ENCODE measurements at places on chromosomes 13 and 19.

DNA sequence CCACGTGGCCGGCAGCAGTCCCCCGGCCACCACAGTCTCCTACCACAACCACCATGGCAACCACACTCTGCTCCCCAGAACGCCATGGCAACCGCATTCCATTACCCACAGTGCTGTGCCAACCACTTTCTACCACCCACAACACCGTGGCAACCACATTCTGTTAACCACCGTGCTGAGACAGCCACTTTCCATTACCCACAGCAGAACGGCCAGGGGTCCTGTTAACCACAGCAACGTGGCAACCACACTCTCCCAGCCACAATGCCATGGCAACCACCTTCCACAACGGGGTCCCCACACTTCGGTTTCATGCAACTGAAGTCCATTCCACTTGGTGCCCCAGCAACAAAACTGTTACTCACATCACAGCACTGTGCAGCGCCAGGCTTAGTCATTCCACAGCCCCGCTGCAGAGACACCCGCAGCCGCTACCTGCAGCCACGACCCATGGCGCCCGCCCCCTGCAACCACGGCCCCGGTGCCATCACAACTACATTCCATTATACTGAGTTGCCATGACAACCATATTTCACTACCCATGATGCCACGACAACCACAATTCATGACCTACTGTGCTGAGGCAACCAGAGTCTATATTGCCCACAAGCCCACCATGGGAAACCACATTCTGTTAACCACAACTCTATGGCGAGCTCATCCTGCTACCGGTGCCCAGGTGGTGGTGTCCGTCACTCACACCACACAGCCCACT lies 10.0 kb downstream of the DPF1 start:
- DNase-seq: no peak

- DNase-seq: no peak
Observed at GRCh38 chr13:95707442-95708390, 30.8 kb downstream of the DNAJC3 start.

DNA sequence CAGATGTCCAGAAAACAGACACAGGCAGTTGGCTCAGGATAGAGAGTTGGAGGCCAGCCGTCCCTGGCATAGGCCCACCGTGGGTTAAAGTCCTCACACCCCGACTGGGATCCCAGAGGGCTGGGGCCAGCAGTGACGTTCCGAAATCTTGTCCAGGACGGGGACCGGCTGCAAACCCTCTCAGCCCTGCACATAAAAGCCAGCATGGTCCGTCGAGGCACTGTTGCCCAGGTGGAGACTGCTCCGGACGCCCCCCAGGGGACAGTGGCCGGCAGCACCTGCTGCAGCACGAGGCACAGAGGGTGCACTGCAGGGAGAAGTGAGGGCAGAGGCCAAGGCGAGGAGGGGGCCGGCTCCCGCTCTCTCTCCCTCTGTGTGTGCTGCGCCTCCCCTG lies 4.3 kb upstream of the IFNL2 start:
- no peak for DNase-seq

DNA sequence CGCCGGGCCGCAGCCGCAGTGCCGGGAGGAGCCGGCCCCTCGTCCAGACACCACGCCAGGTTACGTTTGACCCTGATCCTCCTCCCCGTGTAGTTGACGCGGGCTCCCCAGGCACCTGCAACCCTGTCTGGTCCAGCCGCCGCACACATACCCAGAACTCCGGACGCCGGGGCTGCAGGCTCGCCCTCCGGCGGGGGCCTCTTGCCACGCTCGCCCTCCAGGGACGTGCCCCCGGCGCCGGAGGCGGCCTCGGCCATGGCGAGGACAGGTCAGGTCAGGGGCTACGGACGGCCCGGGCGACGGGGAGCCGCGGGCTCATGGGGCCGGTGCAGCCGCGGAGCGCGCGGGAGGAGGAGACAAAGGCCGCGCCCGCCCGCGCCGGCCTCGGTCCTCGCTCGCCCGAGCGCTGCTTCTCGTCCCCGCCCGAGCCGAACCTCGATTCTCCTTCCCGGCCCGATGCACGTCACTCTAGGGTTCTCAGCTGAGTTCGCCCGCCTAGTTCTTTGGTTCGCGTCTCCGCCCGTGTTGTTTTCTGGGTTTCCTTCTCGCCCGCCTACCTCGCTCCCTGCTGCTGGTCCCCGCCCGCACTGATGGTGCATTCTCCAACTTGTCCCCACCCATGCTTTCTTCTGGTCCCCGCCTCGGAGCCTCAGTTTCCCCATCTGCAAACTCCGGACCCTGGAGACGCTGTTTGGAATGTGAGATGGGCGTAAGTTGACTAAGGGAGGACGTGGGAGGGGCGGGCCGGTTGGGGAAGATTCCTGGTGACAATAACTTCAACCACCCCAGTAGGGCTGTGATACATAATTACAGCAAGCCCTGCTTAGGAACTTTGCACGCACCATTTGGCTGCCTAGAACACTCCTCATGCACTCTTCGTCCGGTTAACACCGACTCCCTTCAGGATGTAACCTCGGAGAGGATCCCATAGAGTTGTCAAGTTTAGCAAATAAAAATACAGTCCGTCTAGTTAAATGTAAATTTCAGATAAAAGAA lies at the start of gene ANO8:
TSS of gene ANO8 (minus strand) at position 442 of the 996 bp plus-strand sequence. CDS start at position 257, 185 bp downstream.
- peak; percentile 98 for DNase-seq

DNA sequence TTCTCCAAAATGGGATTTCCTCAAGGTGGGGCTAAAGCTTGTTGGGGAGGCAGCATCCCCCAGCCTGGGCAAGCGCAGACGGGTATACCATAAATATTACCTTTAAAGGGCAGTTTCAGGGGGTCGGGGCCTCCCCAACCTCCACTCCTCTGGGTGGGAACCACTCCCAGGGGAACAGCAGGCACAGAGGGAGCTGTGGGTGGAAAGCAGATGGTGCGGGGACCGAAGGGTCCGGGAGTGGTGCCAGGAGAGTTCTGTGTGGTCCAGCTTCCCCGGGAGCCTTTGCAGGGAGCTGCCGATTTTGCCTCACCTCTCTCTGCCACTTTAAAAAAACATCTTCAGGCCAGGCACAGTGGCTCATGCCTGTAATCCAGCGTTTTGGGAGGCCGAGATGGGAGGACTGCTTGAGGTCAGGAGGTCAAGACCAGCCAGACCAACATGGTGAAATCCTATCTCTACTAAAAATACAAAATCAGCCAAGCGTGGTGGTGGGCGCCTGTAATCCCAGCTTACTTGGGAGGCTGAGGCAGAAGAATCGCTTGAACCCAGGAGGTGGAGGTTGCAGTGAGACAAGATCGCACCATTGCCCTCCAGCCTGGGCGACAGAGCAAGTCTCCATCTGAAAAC lies 5.5 kb downstream of the MAST3 start:
- DNase-seq: no peak

DNA sequence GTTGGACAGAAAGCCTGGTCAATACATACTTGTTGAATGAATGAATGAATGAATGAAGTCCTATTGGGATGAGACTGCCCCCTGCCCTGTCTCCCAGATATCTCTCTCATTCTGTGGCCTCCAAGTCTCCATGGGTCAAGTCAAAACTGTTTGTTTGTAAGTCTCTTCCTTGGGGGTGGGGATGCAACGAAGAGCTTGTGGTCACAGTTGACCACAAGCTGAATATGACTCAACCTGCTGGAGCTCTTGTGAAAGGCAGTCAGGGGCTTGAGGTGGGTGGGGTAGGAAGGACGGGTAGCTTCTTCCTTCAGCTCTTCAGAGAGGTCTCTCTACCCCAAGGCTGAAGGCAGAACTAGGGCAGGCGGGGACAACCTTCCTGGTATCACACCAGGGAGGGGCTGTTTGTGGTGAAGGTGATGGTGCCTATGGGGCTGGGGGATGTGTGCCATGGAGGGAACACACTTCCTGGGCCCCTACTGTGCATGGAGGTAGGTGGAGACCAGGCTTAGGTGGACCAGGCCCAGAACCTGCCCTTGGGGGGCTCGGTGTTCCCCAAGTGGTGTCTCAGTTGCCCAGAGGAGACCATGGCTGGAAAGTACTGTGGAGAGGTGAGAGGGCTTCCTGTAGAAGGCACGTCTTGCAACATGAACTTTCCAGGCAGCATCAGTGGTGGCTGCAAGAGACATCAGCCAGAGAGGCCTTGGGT lies 8.0 kb downstream of the MYO1F start:
- DNase-seq: no peak

DNA sequence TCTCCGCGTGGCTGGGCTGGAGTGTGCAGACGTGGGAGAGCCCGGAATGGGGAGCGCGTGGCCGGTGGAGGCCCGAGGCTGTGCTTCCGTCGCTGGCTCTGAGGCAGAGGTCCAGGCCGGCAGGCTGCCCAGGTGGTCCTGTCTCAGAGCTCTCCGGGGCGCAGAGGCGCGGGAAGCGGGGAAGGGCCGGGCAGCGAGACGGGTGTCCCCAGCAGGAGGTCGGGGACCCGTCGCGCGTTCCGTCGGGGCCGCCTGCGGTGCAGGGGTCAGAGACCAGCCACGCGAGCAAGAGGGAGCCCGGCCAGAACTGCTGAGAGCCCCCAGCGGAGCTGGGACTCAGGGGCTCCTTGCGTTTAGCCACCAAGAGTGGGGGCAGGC lies 1.3 kb upstream of the C1QTNF9 start:
- no peak for DNase-seq

DNA sequence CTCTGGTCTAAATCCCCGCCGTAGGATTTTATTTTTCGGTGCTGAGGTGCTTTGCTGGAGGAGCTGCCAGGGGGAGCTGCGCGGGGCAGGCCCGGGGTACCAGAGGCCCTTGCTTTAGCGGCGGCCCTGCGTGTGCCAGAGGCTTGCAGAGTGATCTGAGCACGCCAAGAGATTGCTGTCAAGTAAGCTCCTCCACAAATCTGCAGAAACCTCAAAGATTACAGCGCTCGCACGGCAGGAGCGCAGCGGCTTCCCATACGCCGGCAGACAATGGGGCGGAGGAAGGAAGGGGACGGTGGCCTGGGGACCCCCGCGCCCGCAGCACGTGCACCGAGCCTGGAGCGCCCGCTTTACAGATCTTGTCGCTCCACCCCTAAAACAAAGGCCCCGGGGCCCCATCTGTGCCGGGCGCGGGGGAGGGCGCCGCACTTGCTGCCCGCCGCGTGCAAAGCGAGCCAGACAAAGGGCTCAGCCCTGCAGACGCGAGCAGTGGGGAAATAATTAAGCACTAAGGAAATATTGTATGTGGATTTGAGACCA lies 9.1 kb upstream of the C19orf12 start:
- DNase-seq: no peak

- DNase-seq: no peak
Observed at GRCh38 chr13:28641600-28641926, 17.4 kb upstream of the POMP start.

Data from psoas muscle (tissue), 8 donors.